ENCODE measurements at places on chromosomes 16 and 17.
A peak's percentile ranks its signal among the peaks of the same experiment; 100 is the strongest.

- peak; percentile 38 for DNase-seq
Measured at GRCh38 chr16:74034862-74035261, 261.8 kb upstream of the PSMD7 start.

DNA sequence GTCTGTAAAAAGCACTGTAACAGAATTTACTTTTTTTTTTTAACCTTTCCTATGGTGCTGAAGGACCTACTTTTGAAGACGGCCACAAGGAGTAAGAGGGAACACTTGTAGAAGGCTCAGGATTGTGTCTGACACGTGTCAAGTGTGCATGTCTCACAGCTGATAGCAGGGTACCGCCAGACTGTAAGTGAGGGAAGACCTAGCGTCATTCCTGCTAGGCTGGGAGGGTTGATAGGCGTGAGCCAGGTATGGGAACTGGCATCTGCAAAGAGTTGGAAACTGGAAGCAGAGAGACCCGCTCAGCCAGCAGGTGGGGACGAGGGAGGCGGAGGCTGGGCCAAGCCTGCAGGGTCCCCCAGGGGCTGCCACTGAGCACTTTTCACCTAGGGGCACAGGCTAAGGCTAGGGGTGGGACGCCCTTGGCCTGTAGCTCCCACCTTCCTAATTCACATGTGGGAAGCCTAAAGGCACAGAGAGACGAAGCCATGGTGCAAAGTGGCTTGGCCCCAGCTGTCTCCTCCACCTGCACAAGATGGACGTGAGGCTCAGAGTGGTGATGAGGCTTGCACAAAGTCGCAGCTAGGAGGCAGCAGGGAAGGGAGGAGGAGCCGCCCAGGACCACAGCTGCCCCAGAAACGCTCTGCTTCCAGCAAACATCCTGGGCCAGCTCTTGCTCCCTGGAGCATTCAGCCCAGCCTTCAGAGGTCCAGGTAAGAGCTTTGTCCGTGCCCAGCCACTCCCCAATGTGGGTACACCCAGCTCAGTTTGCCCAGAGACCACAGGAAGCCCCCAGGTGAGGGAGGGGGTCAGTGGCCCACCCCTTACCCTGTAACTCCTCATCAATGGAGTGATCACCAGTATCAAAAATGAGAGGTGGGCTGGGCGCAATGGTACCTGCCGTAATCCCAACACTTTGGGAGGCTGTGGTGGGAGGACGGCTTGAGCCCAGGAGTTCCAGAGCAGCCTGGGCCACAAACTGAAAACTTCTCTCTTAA, 18.9 kb downstream of the VASN start:
- no peak for DNase-seq

DNA sequence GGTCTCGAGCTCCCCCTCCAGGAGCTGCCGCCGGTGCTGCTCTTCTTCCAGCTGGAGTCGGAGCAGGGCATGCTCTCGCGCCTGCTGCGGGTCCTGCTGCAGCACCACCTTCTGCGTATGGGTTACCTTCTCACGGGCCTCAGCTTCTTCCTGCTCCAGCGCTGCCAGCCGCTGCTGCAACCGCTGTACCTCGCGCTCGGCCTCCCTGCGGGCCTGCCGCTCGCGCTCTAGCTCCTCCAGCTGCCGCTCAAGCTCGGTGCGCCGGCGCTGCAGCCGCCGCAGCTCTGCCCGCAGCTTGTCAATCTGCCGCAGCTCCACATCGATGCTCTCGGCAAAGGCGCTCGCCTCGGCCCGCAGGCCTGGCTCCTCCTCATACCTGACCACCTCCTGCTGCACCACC, 36.9 kb downstream of the UBN1 start:
- DNase-seq = no peak

- no peak for DNase-seq
Measured at GRCh38 chr17:8713878-8714277, 30.8 kb downstream of the CCDC42 start.

DNA sequence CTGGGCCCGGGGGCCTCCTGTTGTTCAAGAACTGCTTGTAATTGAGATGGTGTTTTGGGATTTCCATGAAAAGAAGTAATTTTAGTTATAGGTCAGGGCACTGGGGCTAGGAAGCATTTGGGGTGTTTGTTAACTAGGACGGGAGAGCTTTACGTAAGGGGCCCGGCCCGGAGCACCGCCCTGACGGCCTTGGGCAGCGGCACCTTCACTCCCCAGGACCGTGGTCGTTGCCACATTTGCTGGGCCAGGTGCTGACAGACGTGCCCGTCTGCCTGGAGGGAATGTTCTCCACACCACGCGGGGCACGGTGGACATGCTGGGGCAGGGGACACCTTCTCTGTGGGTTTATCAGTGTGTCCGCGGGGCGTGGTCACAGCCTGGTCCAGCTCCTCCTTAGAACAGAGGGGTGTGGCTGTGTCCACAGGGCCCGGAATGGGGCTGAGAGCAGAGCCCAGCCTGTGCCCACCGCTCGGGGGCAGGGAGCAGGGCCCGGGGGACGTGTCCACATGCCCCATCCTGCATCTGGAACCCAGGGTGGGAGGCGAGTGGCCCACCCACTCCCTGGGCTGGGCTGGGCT, 57.7 kb downstream of the BAIAP2 start:
- no peak for DNase-seq

GRCh38 chr17:66964930-66965800, 658 bp downstream of the CACNG4 start:
- DNase-seq = peak; percentile 6

- DNase-seq = peak; percentile 3
Measured at GRCh38 chr16:87076950-87077749, 240.0 kb downstream of the C16orf95 start.

GRCh38 chr16:29745853-29746345, at the start of gene C16orf54:
Gene C16orf54, minus strand, starts transcription at chr16:29745990. Its CDS starts 1,039 bp downstream, at chr16:29744951.
- DNase-seq = no peak

GRCh38 chr17:44522883-44523671, 19.9 kb upstream of the GPATCH8 start:
- DNase-seq = peak; percentile 60

DNA sequence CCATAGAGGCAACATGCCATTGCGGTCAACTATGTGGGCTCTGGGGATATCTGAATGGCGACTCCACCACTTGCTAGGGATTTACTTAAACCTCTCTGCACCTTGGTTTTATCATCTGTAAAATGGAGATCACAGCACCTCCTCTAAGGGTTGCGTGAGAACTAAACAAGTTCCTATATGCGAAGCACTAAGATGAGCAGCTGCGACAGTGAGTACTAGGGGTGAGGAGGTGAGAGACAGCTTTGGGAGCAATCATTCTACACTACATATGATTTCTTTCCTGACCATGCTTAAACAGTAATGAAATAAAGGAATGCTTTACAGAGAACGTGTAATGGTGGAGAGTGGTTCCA, 61.4 kb downstream of the CREBBP start:
- no peak for DNase-seq

- peak; percentile 54 for DNase-seq
Measured at GRCh38 chr17:48074322-48075081, 26.3 kb downstream of the NFE2L1 start.

- DNase-seq = no peak
Measured at GRCh38 chr16:49755313-49755620, 100.6 kb downstream of the ZNF423 start.

- no peak for DNase-seq
Measured at GRCh38 chr17:69702078-69702477, 287.6 kb downstream of the MAP2K6 start.

DNA sequence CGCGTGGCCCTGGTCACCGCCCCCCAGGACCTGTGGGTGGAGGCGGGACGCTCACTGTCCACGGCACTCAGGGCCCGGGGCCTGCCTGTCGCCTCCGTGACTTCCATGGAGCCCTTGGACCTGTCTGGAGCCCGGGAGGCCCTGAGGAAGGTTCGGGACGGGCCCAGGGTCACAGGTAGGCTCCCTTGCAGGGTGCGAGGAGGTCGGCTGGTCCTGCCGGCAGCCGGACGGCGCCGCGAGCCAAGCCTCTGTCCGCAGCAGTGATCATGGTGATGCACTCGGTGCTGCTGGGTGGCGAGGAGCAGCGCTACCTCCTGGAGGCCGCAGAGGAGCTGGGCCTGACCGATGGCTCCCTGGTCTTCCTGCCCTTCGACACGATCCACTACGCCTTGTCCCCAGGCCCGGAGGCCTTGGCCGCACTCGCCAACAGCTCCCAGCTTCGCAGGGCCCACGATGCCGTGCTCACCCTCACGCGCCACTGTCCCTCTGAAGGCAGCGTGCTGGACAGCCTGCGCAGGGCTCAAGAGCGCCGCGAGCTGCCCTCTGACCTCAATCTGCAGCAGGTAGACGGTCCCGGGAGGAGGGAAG, 1.3 kb downstream of the GUCY2D start:
- DNase-seq = no peak

GRCh38 chr17:47872019-47872650, 21.2 kb upstream of the SP6 start:
- DNase-seq = no peak

- no peak for DNase-seq
Measured at GRCh38 chr16:23202166-23202565, 19.6 kb downstream of the SCNN1G start.

DNA sequence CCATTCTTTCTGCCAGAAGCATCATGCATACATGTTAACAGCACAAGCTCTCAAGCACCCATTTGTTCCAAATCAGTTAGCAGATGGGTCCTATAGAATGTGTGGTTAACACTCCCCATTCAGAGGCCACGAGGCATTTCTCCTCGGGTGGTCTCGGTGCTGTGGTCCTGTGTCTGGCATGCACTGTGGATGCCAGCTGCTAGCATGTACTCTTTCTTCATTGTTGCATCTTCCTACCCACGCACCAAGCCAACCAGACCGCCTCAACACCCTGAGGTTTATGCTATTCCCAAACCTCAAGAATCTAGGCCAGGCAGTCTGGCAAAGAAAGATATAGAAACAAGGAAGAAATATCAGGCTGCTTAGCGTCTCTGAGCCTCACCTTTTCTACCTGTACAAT, 27.8 kb upstream of the MRTFB start:
- no peak for DNase-seq

- DNase-seq = no peak
Measured at GRCh38 chr16:11583889-11584565, 2.7 kb downstream of the LITAF start.

DNA sequence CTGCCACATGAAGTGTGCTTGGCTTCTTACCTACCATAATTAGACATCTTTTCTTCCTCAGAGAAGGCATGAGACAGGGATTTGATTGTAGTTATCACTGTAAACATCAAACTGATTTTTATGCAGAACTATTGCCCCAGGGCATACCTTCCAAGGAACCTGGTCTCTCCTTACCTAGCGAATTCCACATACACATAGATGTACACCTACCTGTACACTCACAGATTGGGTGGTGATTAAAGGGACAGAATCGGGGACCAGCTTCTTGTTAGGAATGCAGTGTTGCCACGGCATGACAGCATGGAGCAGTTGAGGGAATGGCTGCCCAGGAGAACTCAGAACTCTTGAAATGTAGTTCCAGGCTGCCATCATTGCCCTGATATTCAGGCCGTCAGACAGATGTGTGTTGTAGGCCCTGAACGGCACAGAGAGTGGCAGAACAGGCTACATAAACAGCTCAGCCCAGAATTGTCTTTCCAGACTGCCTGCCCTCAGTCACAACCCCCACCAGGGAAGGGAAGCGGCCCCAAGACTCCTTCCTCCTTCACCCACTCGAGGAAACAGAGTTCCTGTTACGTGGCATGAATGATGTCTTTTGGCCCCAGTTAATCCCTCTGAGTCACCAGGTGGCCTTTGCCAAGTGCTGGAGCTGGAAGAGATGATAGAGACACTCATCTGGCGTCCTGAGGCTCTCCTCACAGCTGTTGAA, 17.8 kb upstream of the NAGLU start:
- peak; percentile 69 for DNase-seq
